Epithelial cell of proximal tubule (primary cell): ENCODE measurements at places on chromosomes 11 and 22.

DNA sequence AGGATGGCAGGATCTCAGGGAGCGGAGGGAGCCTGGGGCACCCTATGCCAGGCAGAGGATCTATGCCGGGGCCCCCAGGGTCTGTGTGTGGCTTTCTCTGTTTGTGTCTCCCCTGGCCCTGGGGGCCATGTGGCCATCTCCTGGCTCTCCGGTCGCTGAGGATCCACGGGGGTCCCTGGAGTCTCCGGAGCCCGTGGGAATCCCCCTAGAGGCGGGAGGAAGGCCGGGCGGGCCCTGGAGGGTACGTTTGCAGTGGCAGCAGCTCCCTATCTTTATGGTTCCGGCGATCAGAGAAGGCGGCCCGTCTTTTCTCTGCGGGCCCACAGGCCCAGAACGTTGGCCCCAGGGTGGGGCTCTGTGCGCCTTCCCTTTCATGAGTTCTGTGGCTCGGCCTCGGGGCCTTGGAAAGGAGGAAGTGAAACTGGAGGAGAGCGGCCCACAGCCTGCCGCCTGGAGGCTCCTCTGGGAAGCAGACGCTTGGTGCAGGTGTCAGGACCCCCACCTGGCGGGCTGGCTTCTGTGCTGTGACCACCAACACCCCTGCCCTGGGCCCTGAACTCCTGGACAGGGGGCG lies 82.1 kb downstream of the KCNQ1 start:
- no peak for DNase-seq

- no peak for DNase-seq
These were observed 33.6 kb downstream of the YAP1 start for GRCh38 chr11:102143867-102144266.

DNA sequence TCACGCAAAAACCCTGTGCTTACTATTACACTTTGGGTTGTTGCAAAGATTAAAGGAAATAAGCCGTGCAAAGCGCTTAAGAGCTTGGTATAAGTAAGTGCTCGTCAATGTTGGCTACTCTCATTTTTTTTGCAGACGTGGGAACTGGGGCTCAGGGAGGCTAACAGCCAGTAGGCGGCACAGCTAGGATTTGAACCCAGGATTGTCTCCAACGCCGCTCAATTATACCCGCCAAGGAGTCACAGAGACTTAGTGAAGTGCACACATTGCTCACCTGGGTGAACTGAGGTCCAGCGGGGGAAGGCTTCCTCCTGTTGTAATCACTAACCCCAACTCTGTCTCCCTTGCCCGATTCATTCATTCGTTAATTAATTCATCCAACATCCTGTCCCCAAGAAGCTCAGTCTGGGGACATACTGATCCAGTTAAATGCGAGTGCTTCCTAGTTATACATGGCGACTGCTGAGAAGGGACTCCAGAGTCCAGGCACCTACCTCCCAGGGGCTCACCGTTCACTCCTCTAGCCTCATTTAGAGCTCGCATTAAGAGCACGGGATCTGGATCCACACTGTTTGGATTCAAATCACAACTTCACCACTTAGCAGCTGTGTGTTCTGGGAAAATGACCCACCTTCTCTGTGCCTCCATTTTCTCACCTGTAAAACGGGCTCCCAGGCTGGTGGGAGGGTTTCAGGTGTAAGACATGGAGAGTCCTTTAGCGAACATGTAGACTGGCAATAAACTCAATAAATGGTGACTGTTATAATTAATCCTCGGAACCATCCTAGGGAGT lies 838 bp upstream of the MTFP1 start:
- DNase-seq: no peak

DNA sequence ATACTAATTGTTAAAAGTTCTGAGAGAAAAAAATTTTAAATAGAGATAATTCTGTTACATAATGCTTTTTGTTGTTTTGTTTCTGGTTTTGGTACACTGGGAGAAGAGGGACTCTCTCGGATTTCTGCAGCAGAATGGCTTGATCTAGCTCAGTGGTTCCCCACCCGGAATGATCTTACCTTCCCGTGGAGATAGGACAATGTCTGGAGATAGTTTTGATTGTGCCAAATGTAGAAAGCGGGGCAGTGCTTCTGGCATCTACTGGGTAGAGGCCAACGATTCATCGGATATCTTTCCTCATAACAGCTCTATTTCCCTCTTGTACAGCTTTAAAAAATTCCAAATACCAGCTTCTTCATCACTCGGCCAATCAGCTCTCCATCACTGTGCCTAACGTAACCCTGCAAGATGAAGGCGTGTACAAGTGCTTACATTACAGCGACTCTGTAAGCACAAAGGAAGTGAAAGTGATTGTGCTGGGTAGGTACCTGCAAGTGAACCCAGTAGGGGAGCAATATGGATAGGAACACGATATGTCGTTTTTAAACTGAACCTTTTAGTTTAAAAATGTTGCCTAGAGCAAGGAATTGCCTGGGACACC lies 13.2 kb downstream of the CRTAM start:
- no peak for DNase-seq
